Astrocyte of the cerebellum (primary cell): ENCODE measurements at places on chromosomes 12 and 14.

DNA sequence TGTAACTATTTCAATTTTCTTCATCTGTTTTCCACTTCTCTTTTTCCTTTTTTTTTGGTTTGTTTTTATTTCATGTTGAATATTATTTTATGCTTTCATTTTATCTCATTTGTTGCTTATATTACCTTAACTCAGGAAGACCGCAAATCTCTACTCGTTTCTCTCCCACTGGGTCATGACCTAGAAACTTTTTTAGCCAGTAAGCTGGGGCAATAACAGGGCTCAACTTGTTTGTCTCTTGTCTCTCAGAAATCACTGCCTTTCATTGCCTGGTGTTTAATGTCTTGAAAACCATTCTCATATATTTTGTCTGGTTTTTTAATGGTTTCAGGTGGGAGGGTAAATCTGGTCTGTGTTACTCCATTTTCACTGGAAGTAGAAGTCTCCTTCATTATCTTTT lies 36.6 kb upstream of the ATP2B1 start:
- DNase-seq: no peak

GRCh38 chr14:54549862-54550261 lies 17.1 kb upstream of the SAMD4A start:
- DNase-seq: no peak

- no peak for DNase-seq
Observed at GRCh38 chr14:56207626-56208292, 89.5 kb downstream of the PELI2 start.

- DNase-seq: no peak
Observed at GRCh38 chr12:40208707-40209446, 15.9 kb upstream of the LRRK2 start.

GRCh38 chr12:4607056-4607455 lies 41.8 kb downstream of the AKAP3 start:
- DNase-seq: no peak

DNA sequence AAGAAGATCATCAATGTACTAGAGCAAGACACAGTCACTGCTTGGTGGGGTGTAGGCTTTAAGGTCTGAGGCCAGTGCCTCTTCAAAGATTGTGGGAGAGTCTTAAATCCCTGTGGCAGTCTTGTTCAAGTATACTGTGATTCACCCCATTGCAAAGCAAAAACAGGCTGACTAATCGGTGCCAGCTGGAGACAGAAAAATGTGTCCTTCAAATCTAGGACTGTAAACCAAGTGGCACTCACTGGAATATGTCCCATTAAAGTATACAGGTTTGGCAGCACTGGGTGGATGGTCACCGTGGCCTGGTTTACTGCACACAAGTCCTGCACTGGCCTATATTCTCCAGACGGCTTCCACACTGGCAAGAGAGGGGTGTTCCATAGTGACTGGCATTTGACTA lies 1315.3 kb downstream of the TMEM121 start:
- no peak for DNase-seq

GRCh38 chr14:81172881-81173280 lies 47.9 kb downstream of the GTF2A1 start:
- no peak for DNase-seq

GRCh38 chr12:75932241-75932640 lies 99.3 kb downstream of the PHLDA1 start:
- no peak for DNase-seq

GRCh38 chr12:124888260-124888659 lies 24.6 kb upstream of the SCARB1 start:
- DNase-seq: no peak

- no peak for DNase-seq
Observed at GRCh38 chr12:91056488-91056887, 1.3 kb downstream of the KERA start.

GRCh38 chr12:12398026-12398859 lies 41.4 kb downstream of the BORCS5 start:
- peak; percentile 87 for DNase-seq

GRCh38 chr12:90921536-90921935 lies 33.4 kb downstream of the CCER1 start:
- DNase-seq: no peak

- DNase-seq: no peak
Observed at GRCh38 chr12:38880288-38880687, 25.1 kb downstream of the CPNE8 start.

DNA sequence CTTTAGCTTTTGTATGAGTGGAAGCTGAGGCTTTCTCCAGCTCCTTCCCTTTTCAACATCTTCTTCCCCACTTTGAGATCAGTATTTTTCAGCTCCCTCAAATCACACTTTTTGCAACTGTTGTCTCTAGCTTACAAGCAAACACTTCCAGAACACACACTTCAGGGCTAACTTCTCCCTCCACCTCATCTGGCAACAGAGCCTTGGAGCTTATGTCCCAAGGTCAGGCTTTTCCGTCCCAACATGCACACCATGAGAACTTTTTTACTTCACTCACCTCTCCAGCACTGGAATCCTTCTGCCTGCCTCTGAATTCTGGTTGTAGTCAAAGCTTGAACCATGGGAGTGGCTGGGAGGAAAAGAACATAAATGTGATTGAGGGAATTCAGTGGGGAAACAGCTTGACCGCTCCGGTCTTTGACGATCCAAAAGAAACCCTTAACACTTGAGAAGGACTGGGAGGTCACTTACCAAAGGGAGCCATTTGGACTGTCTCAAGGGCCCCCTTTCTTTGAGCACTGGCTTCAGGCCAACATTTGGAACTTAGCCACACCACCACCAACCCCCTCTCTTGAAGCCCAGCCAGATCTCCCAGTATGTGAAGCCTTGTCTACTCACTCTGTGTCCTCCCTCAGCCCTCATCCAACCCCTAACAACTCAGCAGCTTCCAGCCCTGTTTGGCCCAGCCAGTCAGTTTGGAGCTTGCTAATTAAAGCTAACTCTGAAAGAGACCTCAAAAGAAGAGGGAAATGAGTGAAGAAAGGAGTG lies 3.9 kb upstream of the BLOC1S1 start:
- DNase-seq: no peak

GRCh38 chr12:128224226-128224625 lies 42.7 kb upstream of the TMEM132C start:
- no peak for DNase-seq

GRCh38 chr12:100215209-100215608 lies 14.6 kb downstream of the ACTR6 start:
- no peak for DNase-seq

DNA sequence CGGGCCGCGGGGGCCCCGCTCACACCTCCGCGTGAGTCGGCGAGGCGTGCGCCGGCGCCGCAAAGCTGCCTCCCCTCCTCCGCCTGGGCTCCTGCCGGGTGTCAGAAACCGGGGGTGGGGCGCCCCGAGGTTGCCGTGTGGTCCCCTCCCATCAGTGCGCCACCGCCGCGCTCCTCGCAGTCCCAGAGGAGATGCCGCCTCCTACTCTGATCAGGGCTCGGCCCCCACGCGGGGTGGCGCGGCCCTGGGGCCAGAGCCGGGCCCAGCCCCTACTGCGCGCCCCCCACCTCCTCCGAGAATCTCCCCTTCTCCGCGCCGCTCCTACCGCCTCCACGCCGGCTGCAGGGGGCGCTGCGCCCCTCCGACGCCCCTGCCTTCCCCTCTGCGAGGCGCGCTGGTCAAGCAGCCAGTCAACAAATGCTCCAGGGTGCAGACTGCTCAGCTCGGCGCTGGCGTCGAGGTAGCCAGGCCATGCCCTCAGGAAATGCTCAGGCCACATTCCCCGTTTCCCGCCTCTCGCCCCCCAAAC lies 467 bp upstream of the JAG2 start:
- no peak for DNase-seq

DNA sequence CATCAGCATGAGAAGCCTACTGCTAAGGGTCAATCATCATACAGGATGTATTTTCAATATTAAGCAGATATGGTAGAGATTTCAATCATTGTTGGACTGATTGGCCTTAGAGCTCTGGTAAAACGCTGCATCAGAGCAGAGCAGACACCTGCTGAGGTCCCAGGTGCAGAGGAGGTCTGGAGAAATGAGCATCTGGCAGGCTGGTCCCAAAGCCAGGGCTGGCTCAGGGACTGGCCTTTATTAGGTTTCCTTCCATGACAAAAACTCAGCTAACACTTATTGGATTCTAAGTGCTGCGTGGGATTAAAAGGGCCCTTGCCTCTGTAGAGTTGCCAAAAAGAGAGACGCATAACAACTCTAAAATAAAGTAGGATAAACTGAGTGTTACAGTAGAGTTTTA lies 29.7 kb downstream of the AKAP6 start:
- DNase-seq: no peak

GRCh38 chr14:58861586-58861985 lies 223.8 kb downstream of the DACT1 start:
- DNase-seq: peak; percentile 33

DNA sequence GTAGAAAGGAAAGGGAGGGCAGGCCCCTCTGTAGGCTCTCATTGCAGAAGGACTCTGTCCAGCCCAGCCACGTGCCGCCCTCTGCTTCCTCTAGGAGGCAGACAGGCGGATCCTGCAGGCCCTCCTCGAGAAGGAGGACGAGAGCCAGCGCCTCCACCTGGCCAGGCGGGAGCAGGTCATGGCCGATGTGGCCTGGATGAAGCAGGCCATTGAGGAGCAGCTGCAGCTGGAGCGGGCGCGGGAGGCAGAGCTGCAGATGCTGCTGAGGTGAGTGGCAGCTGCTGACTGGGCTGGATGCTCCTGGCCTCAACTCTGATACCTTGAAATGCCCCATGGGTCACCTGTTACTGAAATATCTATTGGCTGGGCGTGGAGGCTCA lies 10.9 kb downstream of the TCHP start:
- no peak for DNase-seq
